Renal pelvis (tissue), 12 donors: ENCODE measurements at places on chromosomes 13 and 19. TPM values are rescaled to one million over a fixed set of nuclear protein-coding genes. Genes with fewer than 3 reads are reported as not detected.

RPS15 gene
- 791 TPM for polyA plus RNA-seq

PGLYRP1 gene
- polyA plus RNA-seq, result 1.1 TPM

ZNF439 gene
- 16.9 TPM for polyA plus RNA-seq

FLT3LG gene
- polyA plus RNA-seq, result 3.1 TPM

AP1M1 gene
- polyA plus RNA-seq, result 62.8 TPM

KLHL1 gene
- polyA plus RNA-seq, result 0.78 TPM

CEACAM6 gene
- polyA plus RNA-seq, result 0.35 TPM

PLK5 gene
- polyA plus RNA-seq, result 0.20 TPM

PRR20B gene
- polyA plus RNA-seq, result not detected

CGB5 gene
- polyA plus RNA-seq, result not detected

SLC10A2 gene
- polyA plus RNA-seq, result 0.65 TPM

FGF22 gene
- polyA plus RNA-seq, result 1.1 TPM

DNA sequence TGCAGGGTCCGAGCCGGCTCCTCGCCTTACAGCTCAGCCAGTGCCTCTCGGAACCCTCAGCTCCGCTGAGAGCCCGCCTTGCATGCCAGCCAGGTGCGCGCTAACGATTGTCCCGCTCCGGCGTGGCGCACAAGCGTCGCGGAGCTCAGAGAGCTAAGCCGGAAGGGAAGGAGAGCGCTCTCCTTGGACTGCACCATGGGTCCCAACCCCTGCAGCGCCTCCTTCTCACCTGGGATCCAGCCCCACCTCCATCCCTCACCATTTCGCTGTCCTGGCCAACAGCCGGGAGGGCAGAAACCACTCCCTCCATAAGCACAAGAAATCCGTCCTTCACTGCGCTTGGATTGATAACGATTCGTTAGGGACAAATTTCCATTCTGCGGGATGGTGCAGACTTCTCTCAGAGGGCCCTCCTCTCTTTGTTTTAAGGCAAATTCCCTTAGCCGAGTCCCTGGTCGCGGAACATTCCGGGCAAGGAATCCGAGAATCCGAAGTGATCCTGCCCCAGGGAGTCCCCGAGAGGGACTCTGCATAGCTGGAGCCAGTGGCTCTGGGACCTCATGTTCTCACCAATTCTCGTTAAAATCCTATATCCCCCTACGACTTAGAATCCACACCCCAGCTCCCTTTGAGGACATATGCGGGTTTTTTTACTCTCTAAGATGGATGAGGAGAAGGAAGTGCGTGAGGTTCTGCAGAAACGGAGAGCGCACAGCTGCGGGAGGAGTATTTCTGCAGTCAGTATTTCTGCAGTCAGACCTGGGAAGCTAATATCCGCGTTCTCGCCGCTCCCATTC, 2.8 kb downstream of the GSX1 start:
- no peak for DNase-seq

GRCh38 chr19:32415669-32416068, 10.1 kb downstream of the DPY19L3 start:
- DNase-seq, result no peak

DNA sequence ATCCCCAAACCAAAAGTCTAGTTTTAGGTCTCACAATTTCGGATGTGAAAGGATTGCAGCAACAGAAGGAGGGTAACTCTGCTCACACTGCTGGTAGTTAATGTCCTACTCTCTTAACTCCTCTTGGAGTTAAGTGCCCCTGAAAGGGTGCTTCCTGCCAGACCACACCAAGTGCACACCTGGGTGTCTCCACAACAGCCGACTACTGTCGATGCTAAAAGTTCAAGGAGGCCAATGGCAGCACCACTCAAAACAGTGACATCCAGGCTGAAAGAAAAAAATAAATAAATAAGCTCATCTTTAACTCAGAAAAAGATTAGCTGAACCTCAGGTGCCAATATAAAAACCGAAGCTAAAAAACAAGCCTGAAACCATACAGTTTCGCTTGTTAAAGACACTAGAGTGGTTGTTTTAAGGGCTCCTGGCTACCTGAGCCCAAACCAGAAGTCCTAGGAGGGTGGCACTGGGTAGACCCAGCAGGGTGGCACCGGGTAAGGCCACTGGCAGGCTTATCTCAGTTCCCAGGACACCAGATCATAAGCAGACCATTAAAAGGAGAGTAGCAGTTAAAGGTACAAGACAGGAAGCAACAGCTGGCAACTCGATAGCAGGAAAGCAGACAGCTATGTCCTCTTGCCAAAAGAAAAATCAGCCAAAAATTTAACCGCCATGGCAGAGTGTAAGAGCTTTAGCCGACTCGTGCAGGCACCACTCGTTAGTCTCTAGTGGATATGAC, 39.3 kb downstream of the BRD4 start:
- DNase-seq, result no peak

GRCh38 chr19:15810335-15810734, 5.1 kb downstream of the OR10H1 start:
- no peak for DNase-seq

DNA sequence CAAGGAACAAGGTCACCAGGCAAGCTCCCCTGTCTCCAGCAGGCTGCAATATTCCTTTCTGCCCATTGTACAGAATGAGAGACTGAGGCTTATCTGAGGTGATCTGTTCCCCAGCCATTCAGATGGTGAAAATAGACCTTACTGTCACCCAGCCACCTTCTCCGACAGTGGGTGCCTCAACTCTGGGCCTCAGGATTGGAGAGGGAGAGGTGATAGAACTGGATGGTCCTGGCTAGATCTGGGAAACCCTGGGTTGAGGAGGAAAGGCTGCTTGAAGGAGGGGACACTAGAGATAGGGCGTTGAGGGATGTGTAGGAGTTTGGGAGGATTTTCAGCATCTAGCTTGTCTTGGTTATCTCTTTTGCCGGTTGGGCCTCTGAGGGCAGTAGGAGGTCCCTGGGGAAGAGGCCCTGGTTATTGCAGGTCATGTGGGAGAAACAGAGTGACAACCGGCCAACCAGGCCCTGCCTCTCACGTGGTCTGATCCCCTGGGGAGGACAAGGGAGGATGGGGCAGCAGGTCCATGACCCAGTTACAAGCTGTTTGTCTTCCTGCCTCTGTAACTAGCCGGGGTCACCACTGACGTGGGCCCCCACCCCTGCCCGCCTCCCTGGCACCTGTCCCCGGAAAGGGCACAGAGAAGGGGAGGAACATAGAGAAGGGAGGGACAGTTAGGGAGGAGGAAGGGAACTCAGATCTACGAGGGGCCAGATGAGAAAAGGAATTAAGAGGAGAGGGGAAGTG, 8.2 kb downstream of the NFIC start:
- no peak for DNase-seq

GRCh38 chr13:30569901-30570576, 47.7 kb upstream of the USPL1 start:
- DNase-seq, result no peak

DNA sequence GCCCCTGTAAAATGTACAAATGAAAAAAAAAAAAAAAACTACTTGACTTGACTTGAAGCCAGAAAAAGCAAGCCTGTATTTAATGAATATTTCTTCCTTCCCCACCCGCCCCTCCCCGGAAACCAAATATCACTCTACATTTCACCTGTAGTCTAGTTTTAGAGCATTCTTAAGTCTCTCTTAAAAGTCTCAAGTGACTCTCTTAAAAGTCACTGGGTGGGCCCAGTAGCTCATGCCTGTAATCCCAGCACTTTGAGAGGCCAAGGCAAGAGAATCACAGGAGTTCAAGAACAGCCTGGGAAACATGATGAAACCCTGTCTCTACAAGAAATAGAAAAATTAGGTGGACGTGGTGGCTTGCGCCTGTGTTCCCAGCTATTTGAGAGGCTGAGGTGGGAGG, 72.0 kb downstream of the TSC22D1 start:
- DNase-seq, result no peak

- DNase-seq, result peak; percentile 27
Observed at GRCh38 chr13:19862481-19863313, 752 bp downstream of the ZMYM5 start.

DNA sequence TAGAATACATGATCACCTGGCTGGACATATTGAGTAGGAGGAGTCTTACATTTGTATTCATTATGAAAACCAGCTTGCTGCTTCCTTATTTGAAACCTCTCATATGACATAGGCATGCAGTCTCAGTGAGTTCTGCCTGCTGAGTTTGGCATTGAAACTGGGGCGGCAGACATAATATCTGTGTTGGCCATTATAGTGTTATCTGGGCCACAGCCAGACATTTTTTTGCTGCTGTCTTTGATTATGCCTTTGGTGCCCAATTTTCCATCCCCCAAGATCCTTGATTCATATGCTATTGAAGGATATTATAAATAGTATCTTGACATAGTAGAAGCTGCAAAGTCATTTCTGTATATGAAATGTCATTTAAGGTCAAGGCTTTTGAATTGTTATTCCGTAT, 15.8 kb downstream of the FREM2 start:
- no peak for DNase-seq

GRCh38 chr13:102597029-102597961, 509 bp downstream of the TPP2 start:
- peak; percentile 10 for DNase-seq

GRCh38 chr13:49429121-49429520, 14.7 kb downstream of the CAB39L start:
- no peak for DNase-seq

- DNase-seq, result no peak
Observed at GRCh38 chr19:747432-748273, 3.3 kb upstream of the MISP start.

- DNase-seq, result no peak
Observed at GRCh38 chr19:12938779-12939601, 581 bp downstream of the CALR start.

DNA sequence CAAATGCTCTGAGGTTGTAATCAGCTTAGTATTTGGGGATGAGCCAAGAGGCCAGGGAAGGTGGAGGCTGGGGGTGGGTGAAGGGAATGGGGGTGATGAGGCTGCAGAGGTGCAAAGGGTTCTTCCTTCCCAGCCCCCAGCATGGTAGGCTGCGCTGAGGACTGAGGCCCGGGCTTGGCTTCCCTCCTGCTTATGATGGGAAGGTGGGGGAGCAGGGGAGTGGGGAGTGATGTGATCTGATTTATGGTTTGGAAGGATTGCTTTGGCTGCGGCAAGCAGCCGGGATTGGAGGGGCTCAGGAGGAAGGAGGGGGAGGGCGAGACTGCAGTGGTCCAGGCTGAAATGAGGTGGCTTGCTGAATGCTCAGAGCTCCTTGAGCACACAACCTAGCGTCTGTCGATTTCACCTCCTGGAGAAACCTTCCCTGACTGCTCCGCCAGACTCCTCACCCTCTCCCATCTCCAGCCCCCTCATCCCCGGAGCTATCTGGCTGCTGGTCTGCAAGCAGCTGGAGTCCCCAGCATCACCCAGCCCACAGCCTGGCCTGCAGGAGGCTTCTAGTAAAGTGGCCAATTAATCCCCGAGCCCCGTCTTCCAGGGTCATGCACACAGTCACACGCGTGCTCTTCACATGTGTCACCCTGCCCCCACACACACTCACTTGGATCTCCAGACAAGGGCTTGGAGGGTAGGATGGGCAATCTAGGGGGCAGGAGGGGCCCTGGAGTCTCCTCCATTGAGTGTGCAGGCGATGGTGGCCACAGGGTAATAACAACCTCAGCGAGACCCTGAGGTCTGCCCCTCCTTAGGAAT, 757 bp upstream of the CLEC11A start:
- peak; percentile 63 for DNase-seq

GRCh38 chr13:111512707-111513106, 192.3 kb downstream of the TEX29 start:
- no peak for DNase-seq

GRCh38 chr19:54902061-54902460, 3.9 kb upstream of the NCR1 start:
- no peak for DNase-seq

GRCh38 chr19:12111943-12112637, 28.1 kb downstream of the ZNF20 start:
- no peak for DNase-seq

GRCh38 chr13:20775961-20776360, 2.2 kb upstream of the EEF1AKMT1 start:
- no peak for DNase-seq

- DNase-seq, result no peak
Observed at GRCh38 chr13:76828316-76828741, 57.9 kb downstream of the KCTD12 start.

- DNase-seq, result no peak
Observed at GRCh38 chr13:37984357-37984756, 114.8 kb upstream of the TRPC4 start.

- DNase-seq, result peak; percentile 87
Observed at GRCh38 chr19:38683393-38684077, 36.1 kb downstream of the ACTN4 start.

GRCh38 chr13:76351541-76352229, 534.5 kb downstream of the KCTD12 start:
- no peak for DNase-seq

GRCh38 chr19:29965492-29965891, 23.5 kb downstream of the URI1 start:
- no peak for DNase-seq

- no peak for DNase-seq
Observed at GRCh38 chr13:91375116-91375729, 23.2 kb upstream of the GPC5 start.

DNA sequence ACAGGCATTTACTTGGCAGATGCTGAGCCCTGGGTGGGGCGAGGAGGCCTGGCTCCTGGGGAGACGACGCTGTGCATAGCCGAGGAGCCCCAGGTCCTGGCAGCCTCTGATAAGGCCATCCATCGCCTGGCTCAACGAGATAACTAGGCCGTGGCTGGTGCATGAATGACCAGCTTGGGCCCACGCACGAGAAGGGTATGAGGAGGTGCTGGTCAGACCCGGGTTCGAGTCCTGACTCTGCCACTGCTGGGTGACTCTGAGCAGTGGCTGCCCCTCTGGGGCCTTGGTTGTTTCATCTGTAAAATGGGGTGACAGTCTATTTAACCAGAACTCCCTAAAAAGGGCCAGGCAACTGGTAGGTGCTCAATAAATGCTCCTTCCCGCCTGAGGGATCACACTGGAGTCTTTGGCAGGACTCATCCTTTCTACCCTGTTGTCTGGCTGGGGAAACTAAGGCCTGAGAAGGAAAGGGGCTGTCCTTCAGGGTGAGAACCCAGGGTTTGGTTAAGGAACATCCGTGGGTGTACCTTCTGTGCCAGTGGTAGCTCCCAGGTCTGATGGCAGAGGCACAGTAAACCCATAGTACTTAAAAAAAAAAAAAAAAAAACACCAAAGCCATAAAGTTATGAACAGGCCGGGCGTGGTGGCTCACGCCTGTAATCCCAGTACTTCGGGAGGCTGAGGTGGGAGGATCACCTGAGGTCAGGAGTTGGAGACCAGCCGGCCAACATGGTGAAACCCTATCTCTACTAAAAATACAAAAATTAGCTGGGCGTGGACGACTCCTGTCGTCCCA, 8.1 kb upstream of the ARRDC2 start:
- no peak for DNase-seq
